Lung (tissue), 17 donors: ENCODE measurements at places on chromosomes 6 and 20. TPM values are rescaled to one million over a fixed set of nuclear protein-coding genes. Genes with fewer than 3 reads are reported as not detected.

ILRUN gene
- 51.9 TPM for total RNA-seq

CAGE1 gene
- not detected for total RNA-seq

DNA sequence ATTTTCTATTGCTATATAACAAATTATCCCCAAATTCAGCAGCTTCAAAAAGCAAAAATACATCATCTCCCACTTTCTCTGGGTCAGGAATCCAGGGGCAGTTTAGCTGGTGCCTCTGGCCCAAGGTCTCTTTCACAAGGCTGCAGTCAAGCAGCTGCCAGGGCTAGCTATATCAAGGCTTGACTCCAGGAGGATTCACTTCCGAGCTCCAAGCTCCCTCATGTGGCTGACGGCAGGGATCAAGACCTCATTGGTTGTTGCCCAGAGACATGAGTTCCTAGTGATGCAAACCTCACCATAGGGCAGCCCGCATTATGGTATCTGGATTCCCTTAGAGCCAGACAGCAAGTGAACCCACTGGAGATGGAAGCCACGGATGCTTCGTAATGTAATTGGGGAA, 1.3 kb upstream of the VNN1 start:
- no peaks in the 10 kb centered on the region for H3K36me3 ChIP-seq
- no peak overlapping the region for H3K4me3 ChIP-seq
- H3K27ac ChIP-seq = peak overlapping the region; percentile 4
- H3K4me1 ChIP-seq = no peaks in the 10 kb centered on the region
- peak; percentile 41 for DNase-seq

SNX14 gene
- total RNA-seq = 68.6 TPM

GRCh38 chr6:12716298-12716916, at the start of gene PHACTR1:
PHACTR1 (plus strand) TSS chr6:12716767.
- no peak within 1 kb of the TSS for H3K4me3 ChIP-seq
- no peak within 1 kb of the TSS for H3K27ac ChIP-seq
- no peak for DNase-seq

OR12D1 gene
- total RNA-seq = not detected

DNA sequence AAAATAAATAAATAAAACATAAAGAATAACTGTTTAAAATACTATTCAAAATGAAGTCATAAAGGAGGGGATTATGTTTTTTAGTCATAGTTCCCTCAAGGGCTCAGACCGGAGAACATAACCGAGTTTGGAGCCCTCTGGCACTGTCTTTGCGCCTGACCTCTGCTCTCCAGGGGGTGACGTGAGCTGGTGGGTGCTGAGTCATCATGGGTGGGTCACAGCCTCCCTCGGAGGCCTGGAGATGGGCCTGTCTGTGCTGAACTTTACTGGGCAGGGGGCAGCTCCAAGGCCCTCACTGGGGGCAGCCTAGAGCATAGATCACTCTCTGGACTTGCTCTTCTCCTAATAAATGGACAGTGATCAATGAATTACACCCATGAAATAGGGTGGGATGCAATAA, 3.1 kb upstream of the MAVS start:
- no peaks in the 10 kb centered on the region for H3K27me3 ChIP-seq
- DNase-seq = no peak

TXLNB gene
- total RNA-seq = 2.8 TPM

BCAS4 gene
- 5.7 TPM for total RNA-seq

GRCh38 chr6:44652547-44652946, 265.0 kb downstream of the CDC5L start:
- H3K4me3 ChIP-seq = no peak overlapping the region
- DNase-seq = no peak
- H3K36me3 ChIP-seq = no peaks in the 10 kb centered on the region

GRM1 gene
- total RNA-seq = 0.12 TPM

DNA sequence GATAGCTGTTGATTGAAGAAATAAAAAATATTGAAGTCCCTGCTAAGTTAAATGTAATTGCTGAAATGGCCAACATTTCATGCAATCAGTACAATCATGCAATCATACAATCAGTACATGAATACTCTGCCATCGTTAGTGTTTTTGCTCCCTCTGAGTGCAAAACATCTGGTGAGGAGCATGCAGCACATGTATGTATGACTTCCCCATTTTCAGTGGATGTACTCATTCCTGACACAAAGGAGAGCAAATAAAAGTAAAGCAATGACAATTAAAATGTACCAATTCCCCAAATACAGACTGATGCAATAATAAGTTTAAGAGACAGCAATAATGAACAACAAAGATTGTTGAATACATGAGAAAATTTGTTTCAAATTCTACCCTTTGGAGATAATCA, 140.7 kb downstream of the PLCB1 start:
- no peaks in the 10 kb centered on the region for H3K36me3 ChIP-seq
- no peak for DNase-seq
- H3K4me3 ChIP-seq = no peak overlapping the region
- no peaks in the 10 kb centered on the region for H3K27me3 ChIP-seq
- H3K4me1 ChIP-seq = no peaks in the 10 kb centered on the region

DNA sequence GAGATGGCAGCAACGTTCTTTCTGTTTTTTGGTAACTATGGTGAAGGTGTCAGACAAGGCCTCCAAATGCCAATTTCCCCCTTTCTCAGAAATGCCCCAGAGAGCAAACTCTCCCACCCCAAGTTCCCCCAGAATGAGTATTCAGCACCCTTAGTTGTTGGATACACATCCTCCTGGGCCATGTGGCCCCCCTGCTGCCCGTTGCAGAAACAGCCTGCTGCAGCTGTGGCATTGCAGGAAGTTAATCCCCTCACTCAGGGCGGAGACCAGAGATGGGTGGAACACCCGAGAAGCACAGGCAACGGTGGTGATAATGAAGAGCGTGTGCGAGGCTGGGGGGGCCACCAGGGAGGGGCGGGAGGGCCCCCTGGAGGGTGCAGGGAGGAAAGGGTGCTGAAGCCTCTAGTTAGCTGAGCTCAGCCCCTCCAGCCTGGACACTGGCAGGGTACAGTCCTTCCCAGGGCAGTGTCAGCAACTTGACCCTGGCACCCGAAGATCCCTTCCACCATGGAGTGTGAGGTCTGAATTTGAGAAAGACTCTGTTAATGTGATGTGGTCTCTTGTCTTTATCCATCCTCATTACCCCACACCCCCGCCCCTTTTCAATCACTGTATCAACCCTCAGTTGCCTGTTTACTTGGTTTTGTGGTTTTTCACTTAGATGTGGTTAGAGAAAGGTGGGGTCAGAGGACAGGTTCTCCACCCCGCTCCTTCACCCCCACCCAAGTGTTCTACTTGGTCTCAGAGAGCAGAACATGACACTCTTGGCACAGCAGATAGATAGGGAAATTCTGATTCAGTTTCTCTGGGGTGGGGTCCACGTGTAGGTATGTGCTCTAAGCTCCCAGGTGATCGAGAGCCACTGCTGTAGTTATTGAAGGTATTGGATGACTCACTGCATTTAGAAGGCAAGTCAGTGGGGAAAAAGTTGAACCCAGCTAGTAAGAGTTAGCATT, 208.8 kb upstream of the SUPT3H start:
- peaks cover 11% of the 10 kb centered on the region for H3K27me3 ChIP-seq
- no peak for DNase-seq
- no peak overlapping the region for H3K27ac ChIP-seq
- no peaks in the 10 kb centered on the region for H3K36me3 ChIP-seq

DNA sequence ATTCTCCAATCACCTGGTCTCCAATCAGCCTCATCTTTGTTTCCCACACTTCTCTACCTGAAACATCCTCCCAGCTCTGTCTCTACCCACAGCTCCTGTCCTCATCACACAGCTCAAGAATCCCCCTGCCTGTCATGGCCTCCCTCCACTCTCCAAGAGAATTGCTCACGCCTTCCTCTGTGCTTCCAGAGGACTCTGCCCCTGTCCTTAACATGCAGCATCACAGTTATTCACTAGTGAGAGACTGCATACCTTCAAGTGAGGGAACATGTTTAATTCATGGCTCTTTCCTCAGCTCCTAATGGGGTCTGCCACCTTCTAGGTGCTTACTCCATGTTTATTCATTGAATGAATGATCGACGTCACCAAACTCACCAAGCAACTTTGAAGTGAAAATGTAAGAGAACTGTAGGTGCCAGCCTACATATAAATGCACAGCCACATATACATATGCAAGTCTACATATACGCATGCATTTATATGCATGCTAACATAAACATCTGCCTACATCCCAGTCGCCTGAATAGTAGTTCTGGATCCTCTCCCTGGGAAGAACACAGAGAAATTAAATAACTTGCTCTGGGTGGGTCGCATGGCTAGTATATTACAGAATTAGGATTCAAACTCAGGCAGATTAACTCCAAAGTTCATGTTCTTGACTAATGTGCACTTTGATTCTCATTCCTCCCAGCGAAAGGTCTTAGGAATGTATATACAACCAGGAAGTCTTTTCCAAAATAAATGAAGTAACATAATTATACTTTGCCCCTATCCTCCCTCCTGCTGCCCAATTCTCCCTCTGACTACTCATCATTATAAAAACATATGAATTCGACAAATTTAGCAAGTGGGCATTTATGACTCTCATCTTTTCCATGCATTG, 295.6 kb downstream of the MAFB start:
- no peak overlapping the region for H3K4me3 ChIP-seq
- H3K27ac ChIP-seq = no peak overlapping the region
- DNase-seq = no peak
- H3K4me1 ChIP-seq = no peaks in the 10 kb centered on the region
- H3K27me3 ChIP-seq = no peaks in the 10 kb centered on the region

DNA sequence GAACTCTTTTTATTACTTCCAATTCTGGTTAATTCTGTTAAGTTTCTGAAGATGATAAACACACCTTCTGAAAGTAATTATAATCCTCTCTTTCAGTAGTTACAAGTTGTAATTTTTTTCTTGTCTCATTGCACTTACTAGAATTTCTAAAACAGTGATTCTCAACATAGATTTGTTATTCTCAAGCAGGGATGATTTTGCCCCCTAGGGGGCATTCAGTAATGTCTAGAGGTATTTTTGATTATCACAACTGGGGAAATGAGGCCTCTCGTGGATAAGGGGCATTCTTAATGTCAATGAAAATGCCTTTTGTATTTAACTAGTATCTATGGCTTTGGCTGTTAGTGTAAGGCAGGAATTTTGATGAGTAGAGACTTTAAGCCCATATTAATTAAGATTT, 39.4 kb upstream of the MAFB start:
- DNase-seq = no peak
- no peaks in the 10 kb centered on the region for H3K4me1 ChIP-seq
- H3K4me3 ChIP-seq = no peak overlapping the region

ZNF391 gene
- 4.2 TPM for total RNA-seq

SMIM28 gene
- not detected for total RNA-seq

GRCh38 chr20:23877524-23877923, 2.0 kb downstream of the CST5 start:
- no peak overlapping the region for H3K27ac ChIP-seq
- H3K36me3 ChIP-seq = no peaks in the 10 kb centered on the region
- no peaks in the 10 kb centered on the region for H3K27me3 ChIP-seq
- no peak for DNase-seq
- no peak overlapping the region for H3K4me3 ChIP-seq
- H3K4me1 ChIP-seq = peaks cover 9% of the 10 kb centered on the region

VWA7 gene
- 14.2 TPM for total RNA-seq

DNA sequence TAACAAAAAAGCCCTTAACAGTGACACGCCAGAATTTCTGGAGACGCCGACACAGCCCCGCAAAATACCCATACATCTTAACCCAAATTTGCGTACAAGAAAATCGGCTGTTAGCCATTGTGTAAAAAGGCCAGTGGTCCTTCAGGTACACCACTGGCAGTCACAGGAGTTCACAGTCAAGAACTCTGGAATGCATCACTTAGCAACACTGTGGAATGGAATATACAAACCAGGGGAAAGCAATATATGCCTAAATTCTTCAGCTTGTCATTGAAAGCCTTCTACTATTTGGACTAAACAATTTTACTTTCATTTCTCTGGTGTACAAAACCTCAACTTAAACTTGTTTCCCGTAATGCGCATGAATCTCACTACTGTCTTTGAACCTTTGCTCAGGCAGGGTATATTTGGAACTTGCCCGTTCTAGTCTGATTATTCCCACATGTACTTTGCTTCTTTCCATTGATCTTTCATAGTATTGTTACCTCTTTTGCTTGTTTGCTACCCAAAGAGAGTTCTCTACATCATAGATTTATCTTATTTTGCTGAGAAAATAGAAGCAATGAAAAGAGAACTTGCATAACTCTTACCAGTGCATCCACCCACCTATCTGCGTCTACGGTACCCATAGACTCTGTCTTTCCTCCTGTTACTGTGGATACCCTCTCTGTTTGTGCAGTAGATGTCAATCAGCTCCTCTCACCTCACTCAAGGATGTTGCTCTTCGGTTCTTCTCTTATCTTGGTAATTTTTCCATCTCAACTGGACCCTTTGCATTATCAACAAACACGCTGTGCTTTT, at the start of gene ARMH2:
Gene ARMH2, minus strand, starts transcription at position 178 of the 801 bp plus-strand sequence. Its CDS starts 60 bp downstream, at position 118.
- no peaks in the 10 kb centered on the region for H3K27me3 ChIP-seq
- no peaks in the 10 kb centered on the region for H3K36me3 ChIP-seq

MAK gene
- 3.2 TPM for total RNA-seq

GRCh38 chr6:151240036-151240685, 394 bp downstream of the AKAP12 start:
- H3K4me1 ChIP-seq = peaks cover 7% of the 10 kb centered on the region
- no peaks in the 10 kb centered on the region for H3K36me3 ChIP-seq
- peak overlapping the region; percentile 78 for H3K4me3 ChIP-seq
- peak; percentile 92 for DNase-seq
- peak overlapping the region; percentile 43 for H3K27ac ChIP-seq
- no peaks in the 10 kb centered on the region for H3K27me3 ChIP-seq

DNA sequence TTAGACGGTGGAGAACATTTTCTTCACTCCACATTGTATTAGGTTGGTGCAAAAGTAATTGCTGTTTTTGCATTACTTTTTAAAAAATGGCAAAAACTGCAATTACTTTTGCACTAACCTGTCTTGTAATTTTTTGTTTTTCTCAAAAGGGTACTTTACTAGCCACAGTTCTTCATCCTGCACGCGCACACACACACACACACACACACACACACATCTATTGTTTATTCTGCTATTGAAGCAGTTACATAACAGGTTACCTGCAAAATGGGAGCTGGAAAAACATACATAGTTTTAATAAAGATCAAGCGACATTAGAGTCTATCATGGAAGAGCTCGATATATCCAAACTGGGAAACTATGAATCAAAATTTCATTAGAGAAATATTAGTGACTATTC, 235.2 kb downstream of the SIM1 start:
- no peaks in the 10 kb centered on the region for H3K4me1 ChIP-seq
- H3K36me3 ChIP-seq = no peaks in the 10 kb centered on the region
- peak; percentile 34 for DNase-seq
- no peaks in the 10 kb centered on the region for H3K27me3 ChIP-seq

IPCEF1 gene
- total RNA-seq = 5.6 TPM

DNA sequence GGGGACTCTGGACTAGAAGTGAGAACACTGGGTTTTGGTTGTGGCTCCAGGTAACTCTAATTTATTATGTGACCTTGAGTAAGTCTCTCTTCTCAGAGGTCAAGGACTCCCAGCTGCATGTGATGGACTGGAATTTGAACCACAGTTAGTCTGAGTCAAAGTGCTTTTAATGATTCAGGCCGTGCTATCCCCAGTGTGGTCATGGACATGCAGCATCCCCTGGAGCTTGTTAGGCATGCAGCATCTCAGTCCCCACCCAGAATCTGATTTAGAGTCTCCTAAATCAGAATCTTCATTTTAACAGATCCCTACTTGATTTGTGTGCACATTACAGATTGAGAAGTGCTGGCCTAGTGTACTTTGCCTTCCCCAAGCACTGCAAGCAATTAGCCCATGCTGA, 74.2 kb downstream of the TOX2 start:
- DNase-seq = no peak
- H3K36me3 ChIP-seq = no peaks in the 10 kb centered on the region
- no peaks in the 10 kb centered on the region for H3K27me3 ChIP-seq
- H3K4me1 ChIP-seq = peaks cover 7% of the 10 kb centered on the region
- no peak overlapping the region for H3K4me3 ChIP-seq

SGK2 gene
- total RNA-seq = 3.2 TPM

LSM2 gene
- total RNA-seq = 39.4 TPM
